ENCODE measurements at places on chromosomes 11 and 22.

- DNase-seq, result no peak
Observed at GRCh38 chr22:49149721-49150608, 677.7 kb downstream of the BRD1 start.

DNA sequence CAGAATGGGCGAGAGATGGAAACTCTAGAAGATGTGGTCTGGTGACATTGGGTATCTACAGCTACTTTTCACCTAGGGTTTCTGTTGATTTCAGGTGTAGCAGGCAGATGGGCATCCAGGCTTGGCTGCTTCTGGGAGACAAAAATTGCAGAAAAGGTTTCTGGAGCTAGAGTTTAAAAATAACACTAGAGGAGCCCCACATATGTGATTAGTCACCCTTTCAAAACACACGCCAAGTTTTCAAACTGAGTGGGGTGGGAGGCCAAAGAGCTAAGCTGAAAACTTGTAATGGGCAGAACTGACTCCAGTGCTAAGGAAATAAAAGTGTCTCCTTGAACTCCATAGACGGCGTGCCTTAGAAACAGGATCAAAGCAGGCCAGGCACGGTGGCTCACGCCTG is 80.8 kb downstream of the GRK3 start:
- no peak for DNase-seq

DNA sequence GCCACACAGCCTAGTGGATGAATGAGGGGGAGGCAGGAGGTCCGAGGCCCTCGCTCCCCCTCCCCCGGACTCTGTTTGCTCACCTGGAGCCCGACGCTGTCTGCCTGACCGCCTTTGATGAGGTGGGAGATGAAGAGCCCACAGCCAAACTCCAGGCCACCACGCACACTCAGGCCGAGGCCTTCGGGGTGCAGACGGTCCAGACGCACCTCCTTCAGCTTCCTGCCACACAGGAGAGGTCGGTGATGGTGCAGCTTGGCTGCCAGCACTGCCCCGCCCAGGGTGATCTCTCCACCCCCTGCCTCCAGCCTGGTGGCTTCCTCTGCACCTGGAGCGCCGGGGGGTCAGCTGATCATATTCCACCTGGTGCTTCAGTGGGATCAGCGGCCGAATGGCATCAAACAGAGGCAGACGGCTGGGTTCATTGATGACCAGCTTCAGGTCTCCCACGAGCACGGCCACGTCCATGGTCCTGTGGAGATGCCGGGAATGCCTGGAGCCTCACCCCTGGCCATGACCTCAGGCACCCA is 13.1 kb downstream of the USH1C start:
- DNase-seq, result no peak

DNA sequence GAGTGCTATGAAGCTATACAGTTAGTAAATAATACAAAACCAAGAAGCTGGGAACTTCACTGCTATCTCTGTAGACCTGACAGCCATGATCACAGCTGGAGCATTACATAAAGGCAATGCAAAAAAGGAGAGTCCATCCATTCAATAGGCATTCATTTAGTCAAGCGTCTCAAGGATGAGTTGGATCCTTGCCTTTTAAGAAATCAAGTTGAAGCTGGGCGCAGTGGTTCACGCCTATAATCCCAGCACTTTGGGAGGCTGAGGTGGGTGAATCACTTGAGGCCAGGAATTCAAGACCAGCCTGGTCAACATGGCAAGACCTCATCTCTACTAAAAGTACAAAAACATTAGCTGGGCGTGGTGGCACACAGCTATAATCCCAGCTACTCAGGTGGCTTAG is 48.1 kb upstream of the ALKBH3 start:
- no peak for DNase-seq

DNA sequence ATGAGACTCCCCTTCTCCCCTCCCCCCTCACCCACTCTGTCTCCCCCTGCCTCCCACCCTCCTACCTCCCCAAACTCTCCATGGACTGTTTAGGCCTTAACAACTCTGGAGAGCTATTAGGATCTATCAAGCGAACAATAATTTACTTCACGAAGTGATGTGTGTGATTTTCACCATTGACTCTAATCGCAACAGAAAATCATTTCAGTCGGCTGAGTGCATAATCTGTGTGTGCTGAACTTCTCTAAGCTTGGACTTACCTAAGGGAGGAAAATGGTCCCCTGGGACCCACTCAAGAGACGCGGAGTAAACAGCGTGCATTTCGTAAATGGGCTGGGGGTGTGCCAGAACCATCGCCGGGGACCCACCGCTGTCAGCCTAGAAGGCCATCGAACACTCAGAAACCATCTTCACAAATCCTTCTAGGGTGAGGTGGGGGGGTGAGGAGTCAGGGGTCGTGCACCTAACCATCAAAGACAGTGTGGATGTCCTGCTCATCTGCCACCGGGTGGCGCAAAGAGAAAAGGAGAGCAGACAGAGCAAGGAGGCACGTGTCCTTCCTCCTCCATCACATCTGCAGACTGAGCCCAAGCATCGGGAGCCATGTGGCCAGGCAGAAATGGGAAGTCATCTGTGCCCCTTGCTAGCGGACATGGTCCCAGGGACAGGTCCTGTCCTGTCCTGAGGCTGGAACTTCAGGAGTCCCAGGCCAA is 62.1 kb upstream of the NUP50 start:
- DNase-seq, result peak; percentile 24

DNA sequence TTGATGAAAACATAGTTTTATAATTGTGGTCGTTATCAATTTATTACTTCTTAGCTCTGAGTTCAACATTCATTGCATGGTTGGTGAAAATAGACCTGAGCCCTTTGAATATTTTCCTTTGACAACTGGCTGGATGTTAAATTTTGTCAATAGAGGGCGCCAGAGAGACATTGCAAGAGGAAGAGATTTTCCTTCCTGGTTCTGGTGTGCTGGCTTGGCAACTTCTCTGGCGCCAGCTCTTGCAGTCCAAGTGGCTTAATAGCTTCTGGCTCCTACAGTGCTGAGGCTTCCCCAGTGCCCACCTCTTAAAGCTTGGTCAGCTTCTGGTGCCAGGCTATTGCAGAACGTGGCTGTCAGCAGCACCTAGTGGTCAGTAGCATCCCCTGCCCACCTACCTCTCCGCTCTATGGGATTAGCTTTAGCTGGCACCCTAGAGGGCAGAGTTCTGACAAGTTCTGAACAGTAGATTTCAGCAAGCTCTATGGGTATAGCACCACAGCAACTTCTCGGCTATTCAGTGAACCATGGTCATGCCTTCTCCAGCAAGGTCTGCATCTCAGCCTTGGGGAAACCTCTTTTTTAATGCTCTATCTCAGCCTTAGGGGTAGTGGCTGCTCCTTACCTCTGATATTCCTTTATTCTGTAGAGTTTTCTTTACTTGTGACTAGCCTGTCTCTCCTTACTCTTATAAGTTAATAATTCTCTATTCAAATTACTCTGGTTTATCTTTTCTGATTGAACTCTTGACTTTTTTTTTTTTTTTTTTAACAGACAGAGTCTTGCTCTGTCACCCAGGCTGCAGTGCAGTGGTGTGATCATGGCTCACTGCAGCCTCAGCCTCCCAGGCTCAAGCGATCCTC is 59.4 kb downstream of the ACER3 start:
- peak; percentile 86 for DNase-seq

GRCh38 chr11:70169127-70169526 is 34.0 kb upstream of the FADD start:
- no peak for DNase-seq

- DNase-seq, result no peak
Observed at GRCh38 chr11:120608760-120609211, 97.2 kb downstream of the GRIK4 start.

DNA sequence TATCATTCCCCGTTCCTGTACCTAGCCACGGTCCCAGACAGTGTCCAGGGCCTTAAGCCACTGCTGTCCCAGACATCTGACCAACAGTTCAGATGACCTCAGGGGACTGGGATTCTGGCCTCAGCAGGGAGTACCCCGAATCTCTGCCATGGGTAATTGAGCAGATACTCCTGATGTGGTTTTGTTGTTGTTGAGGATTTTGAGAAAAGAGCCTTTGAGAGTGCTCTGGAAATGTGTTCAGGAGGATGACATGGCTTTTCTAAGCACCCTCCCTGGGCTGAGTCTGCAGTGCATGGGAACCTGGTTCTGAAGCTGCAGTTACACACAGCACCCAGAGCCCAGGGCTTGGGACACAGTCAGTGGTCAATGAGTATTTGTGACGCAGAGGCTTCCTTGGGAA is 30.4 kb downstream of the ADAMTS15 start:
- DNase-seq, result peak; percentile 16

- DNase-seq, result no peak
Observed at GRCh38 chr11:33730716-33731115, 5.5 kb downstream of the CD59 start.
